GM23248 (cell line): ENCODE measurements at places on chromosomes 5 and 9. TPM values are rescaled to one million over a fixed set of nuclear protein-coding genes. Genes with fewer than 3 reads are reported as not detected.
A peak's percentile ranks its signal among the peaks of the same experiment; 100 is the strongest.

- DNase-seq = peak; percentile 89
- peak overlapping the region; percentile 60 for H3K4me3 ChIP-seq
- H3K27ac ChIP-seq = peak overlapping the region; percentile 99
- H3K36me3 ChIP-seq = no peaks in the 10 kb centered on the region
- peaks cover 78% of the 10 kb centered on the region for H3K4me1 ChIP-seq
Measured at GRCh38 chr5:55601204-55601618, 66.4 kb upstream of the PLPP1 start.

DNA sequence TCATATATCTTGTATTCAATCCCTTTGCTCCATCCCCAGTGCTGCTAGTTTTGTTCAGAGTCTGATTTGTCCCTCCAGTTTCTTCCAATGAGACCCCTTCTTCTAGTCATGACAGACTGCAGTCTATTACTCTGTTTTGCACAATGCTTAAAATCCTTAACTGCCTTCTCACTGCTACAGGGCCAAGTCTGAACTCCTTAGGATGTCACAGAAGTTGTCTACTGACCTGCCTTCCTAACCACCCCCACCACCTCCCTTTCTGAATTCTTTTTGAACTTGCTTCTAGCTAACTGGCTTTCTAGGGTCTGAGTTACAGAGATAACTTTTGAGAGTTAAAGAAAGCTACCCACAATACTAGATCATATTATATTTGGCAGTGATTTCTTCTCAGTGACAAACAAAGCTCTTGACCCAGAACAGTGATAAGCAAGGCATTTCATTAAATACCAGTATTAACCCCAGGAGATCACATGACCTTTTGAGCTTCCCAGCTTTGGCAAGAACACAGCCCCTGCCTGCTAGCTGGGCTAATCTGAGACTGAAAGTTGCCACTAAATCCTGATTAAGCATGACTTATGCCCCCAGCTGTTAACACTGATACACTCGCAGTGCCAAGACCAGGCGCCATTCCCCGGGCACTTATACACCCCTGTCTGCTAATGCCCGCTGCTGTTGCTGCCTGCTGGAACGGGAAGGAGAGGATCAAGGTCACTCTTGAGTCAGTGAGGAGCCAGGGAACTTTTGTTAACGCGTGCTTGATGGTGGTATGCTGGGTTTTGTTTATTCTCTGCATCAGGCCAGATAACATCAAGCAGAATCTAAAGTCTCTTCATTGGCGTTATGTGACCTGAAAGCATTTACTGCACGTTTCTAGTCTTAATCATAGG is 36.4 kb upstream of the ADAMTSL1 start:
- H3K27me3 ChIP-seq = no peaks in the 10 kb centered on the region
- peaks cover 49% of the 10 kb centered on the region for H3K4me1 ChIP-seq
- DNase-seq = peak; percentile 68
- H3K27ac ChIP-seq = peak overlapping the region; percentile 77
- peak overlapping the region; percentile 72 for H3K4me3 ChIP-seq
- no peaks in the 10 kb centered on the region for H3K36me3 ChIP-seq

GRCh38 chr5:801472-801871 is 16.9 kb upstream of the ZDHHC11B start:
- 0 out of 2 replicates have a peak, but pooled peaks cover 5% of the 10 kb centered on the region for H3K27me3 ChIP-seq
- DNase-seq = no peak
- H3K4me1 ChIP-seq = no peaks in the 10 kb centered on the region

DNA sequence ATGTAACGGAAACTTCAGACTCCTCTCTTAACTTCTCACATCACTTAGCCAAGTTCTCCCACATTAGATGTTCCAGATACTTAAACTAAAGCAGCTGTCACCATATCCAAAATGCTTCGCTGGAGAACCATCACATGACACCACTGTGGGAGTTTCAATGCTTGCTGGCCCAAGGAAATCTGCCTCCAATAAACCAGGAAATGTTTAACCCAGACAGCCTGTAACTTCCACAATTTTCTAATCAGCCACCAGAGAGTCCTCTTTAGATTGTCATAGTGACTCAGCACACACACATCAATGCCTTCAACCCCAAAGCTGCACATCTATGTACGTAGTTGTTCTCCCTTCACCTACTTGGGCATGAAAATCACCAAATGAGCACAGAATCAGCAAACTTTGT is 118.7 kb downstream of the LPAR1 start:
- peak overlapping the region; percentile 94 for H3K27ac ChIP-seq
- no peaks in the 10 kb centered on the region for H3K36me3 ChIP-seq
- peaks cover 48% of the 10 kb centered on the region for H3K4me1 ChIP-seq
- no peaks in the 10 kb centered on the region for H3K27me3 ChIP-seq

DNA sequence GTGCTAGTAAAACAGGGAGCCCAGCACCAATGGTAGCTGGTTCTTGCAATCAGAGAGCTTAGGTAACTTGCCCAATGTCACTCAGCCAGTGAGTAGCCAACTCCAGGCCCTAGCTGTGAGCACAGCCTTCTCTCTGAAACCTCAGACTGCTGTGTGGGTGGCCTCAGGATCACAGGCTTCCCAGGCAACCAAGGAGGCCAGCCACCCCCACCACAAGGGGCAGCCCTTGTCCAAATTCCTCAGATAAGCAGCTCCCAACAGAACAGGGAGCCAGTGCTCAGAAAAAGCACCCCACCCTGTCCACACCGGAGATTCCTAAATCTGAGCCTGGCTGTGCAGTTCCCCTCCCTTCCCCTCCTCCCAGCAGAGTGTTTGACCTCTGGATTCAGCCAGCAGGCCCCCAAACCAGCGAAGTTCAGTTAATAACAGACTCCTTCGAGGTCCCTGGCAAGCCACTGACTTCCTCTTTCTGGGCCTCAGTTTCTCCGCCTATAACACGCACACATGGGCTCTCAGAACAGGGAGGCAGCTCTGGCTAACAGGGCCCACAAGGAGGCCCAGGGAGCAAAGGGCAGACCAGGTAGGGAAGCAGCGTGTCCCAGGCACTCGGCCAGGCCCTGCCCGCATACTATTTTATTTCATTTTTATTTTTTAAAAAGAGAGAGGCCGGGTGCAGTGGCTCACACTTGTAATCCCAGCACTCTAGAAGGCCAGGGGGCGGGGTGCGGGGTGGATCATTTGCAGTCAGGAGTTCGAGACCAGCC is 2.7 kb downstream of the EEIG1 start:
- peak overlapping the region; percentile 80 for H3K4me3 ChIP-seq
- DNase-seq = peak; percentile 94
- peaks cover 43% of the 10 kb centered on the region for H3K4me1 ChIP-seq
- no peaks in the 10 kb centered on the region for H3K27me3 ChIP-seq
- H3K36me3 ChIP-seq = no peaks in the 10 kb centered on the region

GRCh38 chr5:122940890-122941289 is 95.5 kb downstream of the SNX24 start:
- H3K4me3 ChIP-seq = no peak overlapping the region
- H3K4me1 ChIP-seq = no peaks in the 10 kb centered on the region
- no peaks in the 10 kb centered on the region for H3K27me3 ChIP-seq

DNA sequence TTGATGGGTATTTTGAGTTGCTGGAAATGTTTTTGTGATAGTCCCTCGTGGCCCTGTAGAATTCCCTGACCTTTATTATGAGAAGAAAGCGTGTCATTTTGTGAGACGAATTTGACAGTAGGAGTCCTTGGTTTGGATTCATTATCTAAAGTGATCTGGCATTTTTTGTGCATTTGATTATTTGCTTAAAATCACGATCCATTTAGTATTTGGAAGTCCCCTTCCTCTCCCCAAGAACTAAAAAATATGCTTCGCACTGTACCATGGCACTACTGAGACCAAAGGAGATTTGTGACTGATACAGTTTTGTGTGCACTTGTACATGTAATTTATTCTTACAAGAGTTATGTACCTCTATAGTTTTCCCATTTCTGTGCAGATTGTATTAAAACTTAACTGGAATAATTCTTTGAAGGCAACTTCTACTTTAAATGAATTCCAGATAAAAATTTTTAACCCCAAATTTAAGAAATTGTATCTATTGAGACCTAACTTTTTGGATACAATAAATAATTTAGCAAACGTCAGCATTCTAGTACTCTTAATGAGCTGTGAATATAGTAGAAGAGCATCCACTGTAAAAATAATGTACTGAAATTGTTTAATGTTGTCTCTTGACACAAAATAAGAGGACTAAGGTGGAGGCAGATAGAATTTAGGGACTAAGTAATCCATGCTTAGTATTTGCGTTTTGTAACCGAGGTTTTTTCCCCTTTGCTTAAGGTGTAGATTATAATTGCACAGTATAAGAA is 2.1 kb downstream of the MAP3K1 start:
- H3K4me3 ChIP-seq = peak overlapping the region; percentile 89
- DNase-seq = no peak
- H3K4me1 ChIP-seq = peaks cover 12% of the 10 kb centered on the region; the same call in 1 of the 2 replicates
- H3K36me3 ChIP-seq = no peaks in the 10 kb centered on the region
- 0 out of 2 replicates have a peak, but pooled peaks cover 4% of the 10 kb centered on the region for H3K27me3 ChIP-seq

DNA sequence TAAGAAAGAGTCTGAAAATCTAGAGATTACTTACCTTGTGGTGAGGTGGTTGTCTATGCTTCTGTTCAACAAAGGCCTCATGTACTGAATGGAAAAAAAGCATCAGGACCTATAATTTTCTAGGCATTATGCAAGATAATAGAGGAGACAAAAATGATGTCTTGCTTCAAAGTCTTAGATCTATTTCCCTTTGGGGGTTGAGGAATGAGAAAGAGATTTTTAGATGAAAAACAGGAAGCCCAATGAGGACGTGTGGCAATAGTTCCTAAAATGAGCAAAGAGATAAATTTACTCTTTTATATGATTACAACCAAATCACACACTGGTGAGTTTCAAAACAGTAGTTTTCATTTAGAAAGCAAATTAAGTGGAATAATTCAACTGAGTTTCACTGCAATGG is 99.5 kb downstream of the GHR start:
- DNase-seq = no peak
- no peaks in the 10 kb centered on the region for H3K36me3 ChIP-seq
- no peaks in the 10 kb centered on the region for H3K27me3 ChIP-seq
- H3K4me1 ChIP-seq = 0 out of 2 replicates have a peak, but pooled peaks cover 3% of the 10 kb centered on the region
- no peak overlapping the region for H3K4me3 ChIP-seq

DNA sequence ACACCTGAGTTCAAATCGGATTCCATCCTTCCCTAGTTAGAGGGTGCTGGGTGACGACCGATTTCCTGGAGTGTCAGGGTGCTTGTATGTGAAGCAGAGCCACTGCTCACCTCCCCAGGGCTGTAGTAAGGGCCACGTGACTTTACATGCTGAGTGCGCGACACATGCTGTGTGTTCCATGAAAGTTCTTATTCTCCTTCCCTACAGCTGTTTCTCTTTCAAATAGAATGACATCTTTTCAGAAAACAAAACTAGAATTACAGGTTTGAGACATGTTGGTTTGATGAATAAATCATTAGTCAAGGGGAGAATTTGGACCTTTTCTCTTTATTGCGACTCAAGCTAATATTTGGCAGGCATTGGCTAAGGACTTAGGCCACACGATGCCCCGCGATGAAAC is 113.1 kb downstream of the JMY start:
- H3K27me3 ChIP-seq = no peaks in the 10 kb centered on the region
- peak; percentile 24 for DNase-seq
- no peak overlapping the region for H3K27ac ChIP-seq
- no peak overlapping the region for H3K4me3 ChIP-seq

GRCh38 chr5:43044181-43044914 is 4.2 kb upstream of the ANXA2R start:
- H3K4me1 ChIP-seq = peaks cover 11% of the 10 kb centered on the region
- peak overlapping the region; percentile 42 for H3K4me3 ChIP-seq
- H3K27me3 ChIP-seq = no peaks in the 10 kb centered on the region
- DNase-seq = peak; percentile 51

DNA sequence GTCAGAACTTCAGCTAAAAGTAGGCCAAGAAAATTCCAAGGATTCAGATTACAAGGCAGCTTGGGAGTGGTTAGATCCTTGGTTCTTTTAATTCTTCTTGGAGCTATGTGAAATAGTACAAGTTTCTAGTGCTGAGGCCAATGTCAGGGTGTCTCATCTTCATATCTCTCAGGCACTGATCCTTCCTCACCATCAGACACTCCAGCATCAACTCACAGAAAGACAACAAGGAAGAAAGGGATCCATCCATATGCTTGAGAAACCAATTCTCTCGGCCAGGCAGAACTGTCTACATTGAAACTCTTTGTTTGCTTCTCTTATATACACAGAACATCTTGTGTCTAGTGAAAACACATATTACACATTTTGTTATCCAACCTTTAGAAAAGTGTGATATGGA is 362.1 kb upstream of the CCNH start:
- H3K27ac ChIP-seq = no peak overlapping the region
- no peaks in the 10 kb centered on the region for H3K27me3 ChIP-seq

DNA sequence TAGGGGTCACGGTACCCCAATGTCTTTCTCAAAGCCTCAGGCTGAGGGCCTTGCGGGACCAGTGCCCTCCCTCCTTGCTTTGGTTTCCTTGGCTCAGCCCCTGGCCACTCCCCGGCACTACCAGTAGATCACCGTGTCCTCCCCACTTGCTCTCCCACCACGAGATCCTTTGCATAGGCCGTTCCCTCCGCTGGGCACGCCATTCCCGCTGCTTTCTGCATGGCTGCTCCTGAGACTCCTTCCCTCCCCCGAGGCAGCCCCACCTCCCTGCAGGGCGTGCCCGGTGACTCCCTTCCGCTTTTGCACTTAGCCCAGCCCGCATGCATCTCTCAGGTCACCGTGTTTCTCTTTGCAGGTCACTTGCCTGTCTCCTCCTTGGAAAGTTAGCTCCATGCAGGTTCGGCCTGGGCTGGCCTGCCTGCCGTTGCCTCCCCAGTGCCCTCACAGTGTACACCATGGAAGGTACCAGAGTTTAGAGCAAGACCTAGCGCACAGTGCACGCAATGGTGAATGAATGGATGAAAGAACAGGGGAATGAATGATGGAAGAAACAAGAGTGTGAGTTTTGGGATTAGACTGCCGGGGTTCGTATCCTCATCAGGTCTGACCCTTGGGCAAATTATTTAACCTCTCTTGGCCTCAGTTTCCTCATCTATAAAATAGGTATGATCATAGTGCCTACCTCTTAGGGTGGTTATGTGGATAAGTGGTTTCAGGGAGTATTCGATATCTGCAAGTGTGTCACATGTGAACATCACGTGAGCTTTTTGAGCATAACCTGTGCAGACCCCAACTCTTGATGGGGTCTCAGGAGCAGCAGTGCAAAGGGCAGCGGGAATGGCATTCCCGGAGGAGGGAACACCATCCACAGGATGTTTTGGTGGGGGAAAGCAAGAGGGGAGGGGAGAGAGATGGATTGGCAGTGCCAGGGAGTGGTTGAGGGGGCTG is 214.3 kb downstream of the C9orf50 start:
- no peak for DNase-seq
- no peak overlapping the region for H3K4me3 ChIP-seq
- H3K27me3 ChIP-seq = no peaks in the 10 kb centered on the region
- H3K27ac ChIP-seq = no peak overlapping the region
- H3K36me3 ChIP-seq = no peaks in the 10 kb centered on the region

GRCh38 chr5:131212471-131213021 is 41.8 kb downstream of the LYRM7 start:
- no peak for DNase-seq
- H3K4me1 ChIP-seq = no peaks in the 10 kb centered on the region
- no peak overlapping the region for H3K4me3 ChIP-seq
- no peaks in the 10 kb centered on the region for H3K27me3 ChIP-seq

- H3K4me3 ChIP-seq = no peak overlapping the region
- H3K36me3 ChIP-seq = no peaks in the 10 kb centered on the region
- no peaks in the 10 kb centered on the region for H3K27me3 ChIP-seq
- no peak overlapping the region for H3K27ac ChIP-seq
Measured at GRCh38 chr5:58312299-58312698, 147.6 kb downstream of the PLK2 start.

- H3K36me3 ChIP-seq = no peaks in the 10 kb centered on the region
Measured at GRCh38 chr9:83307066-83307724, 231.0 kb downstream of the FRMD3 start.

Gene RNF20
- polyA plus RNA-seq = 29.5 and 34.3 TPM in 2 replicates

Gene DMRT3
- polyA plus RNA-seq = not detected in 2 replicates

Gene PRUNE2
- polyA plus RNA-seq = 2.0 and 2.8 TPM in 2 replicates

Gene RANBP3L
- not detected in 2 replicates for polyA plus RNA-seq

Gene FUT7
- not detected in 2 replicates for polyA plus RNA-seq

Gene GARNL3
- 0.22 and 1.3 TPM in 2 replicates for polyA plus RNA-seq

Gene FSTL4
- not detected in 2 replicates for polyA plus RNA-seq

Gene C9orf153
- 0.21 TPM in 1 of 2 replicates, not detected in the other for polyA plus RNA-seq
